Testis (tissue), 5 donors: ENCODE measurements at places on chromosomes 2 and 18. TPM values are rescaled to one million over a fixed set of nuclear protein-coding genes. Genes with fewer than 3 reads are reported as not detected.

- no peaks in the 10 kb centered on the region for H3K36me3 ChIP-seq
- DNase-seq, result no peak
- no peaks in the 10 kb centered on the region for H3K4me1 ChIP-seq
- no peak overlapping the region for H3K27ac ChIP-seq
- H3K4me3 ChIP-seq, result no peak overlapping the region
- H3K27me3 ChIP-seq, result no peaks in the 10 kb centered on the region
Measured at GRCh38 chr18:12013186-12013916, 32.0 kb downstream of the IMPA2 start.

GRCh38 chr2:240877460-240878340, 9.1 kb downstream of the AGXT start:
- no peaks in the 10 kb centered on the region for H3K27me3 ChIP-seq
- H3K4me1 ChIP-seq, result peaks cover 10% of the 10 kb centered on the region
- H3K4me3 ChIP-seq, result no peak overlapping the region
- H3K27ac ChIP-seq, result no peak overlapping the region

DNA sequence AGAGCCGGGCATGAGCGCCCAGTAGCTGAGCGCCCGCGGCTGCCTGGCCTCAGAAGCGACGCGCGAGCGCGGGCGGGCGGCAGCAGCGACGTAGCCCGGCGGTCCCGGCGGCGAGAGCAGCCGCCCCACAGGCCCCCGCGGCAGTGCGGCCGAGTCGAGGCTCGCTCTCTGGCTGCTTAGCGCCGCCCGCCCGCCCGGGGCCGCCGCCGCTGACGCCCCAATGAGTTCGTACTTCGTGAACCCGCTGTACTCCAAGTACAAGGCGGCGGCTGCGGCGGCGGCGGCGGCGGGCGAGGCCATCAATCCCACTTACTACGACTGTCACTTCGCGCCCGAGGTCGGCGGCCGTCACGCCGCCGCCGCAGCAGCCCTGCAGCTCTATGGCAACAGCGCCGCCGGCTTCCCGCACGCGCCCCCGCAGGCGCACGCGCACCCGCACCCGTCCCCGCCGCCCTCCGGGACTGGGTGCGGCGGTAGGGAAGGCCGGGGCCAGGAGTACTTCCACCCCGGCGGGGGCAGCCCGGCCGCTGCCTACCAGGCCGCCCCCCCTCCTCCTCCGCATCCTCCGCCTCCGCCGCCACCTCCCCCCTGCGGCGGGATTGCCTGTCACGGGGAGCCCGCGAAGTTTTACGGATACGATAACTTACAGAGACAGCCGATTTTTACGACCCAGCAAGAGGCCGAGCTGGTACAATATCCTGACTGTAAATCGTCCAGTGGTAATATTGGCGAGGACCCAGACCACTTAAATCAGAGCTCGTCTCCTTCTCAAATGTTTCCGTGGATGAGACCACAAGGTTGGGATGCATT, 847 bp downstream of the HOXD8 start:
- H3K27ac ChIP-seq, result peak overlapping the region; percentile 98
- no peaks in the 10 kb centered on the region for H3K27me3 ChIP-seq
- peak overlapping the region; percentile 85 for H3K4me3 ChIP-seq
- H3K36me3 ChIP-seq, result no peaks in the 10 kb centered on the region
- peaks cover 21% of the 10 kb centered on the region for H3K4me1 ChIP-seq

DNA sequence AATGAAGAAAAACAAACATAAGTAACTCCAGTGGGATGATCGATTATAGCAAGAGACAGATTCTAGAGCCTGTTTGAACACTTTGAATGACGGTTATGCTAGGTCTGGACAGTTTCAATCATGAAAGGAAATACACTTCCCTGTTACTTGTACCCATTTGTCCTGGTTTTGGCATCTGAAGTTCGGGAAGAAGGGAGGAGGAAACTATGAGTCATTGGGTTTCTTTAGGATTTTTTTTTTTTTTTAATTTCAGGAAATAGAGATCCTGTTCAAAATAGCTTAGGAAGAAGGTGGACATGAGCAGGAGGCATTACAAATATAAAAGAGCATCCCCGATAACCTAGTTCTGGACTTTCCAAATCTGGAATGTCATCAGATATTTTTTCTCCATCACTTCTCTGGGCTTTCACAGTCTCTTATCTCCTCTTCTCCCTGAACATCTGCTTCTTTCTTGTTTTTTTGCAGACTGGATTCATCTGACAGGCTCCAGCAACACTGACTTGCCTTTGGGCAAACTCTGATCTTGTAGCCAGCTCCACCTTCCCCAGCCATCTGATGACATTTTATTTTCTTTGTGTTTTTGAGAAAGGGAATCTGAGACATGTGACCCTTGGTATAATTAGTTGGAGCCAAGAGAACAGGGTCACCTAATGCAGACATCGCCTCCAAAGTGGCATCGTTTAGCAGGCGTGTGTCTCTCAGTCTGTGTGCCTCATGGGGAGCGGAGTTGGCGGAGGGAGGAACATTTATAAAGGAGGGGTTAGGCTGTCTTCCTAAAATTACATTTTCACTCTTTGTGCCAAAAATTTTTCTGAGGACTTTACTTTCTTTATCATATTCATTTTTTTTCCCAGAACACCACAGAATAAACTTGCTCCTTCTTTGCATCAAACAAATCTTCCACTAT, 195.3 kb upstream of the EPHA4 start:
- H3K4me3 ChIP-seq, result no peak overlapping the region
- no peaks in the 10 kb centered on the region for H3K36me3 ChIP-seq
- H3K4me1 ChIP-seq, result no peaks in the 10 kb centered on the region
- no peaks in the 10 kb centered on the region for H3K27me3 ChIP-seq
- H3K27ac ChIP-seq, result no peak overlapping the region
- no peak for DNase-seq

- H3K27ac ChIP-seq, result no peak overlapping the region
- no peaks in the 10 kb centered on the region for H3K27me3 ChIP-seq
- no peak for DNase-seq
- no peak overlapping the region for H3K4me3 ChIP-seq
- no peaks in the 10 kb centered on the region for H3K36me3 ChIP-seq
Measured at GRCh38 chr18:13488281-13488929, 238.0 kb downstream of the FAM210A start.

GRCh38 chr2:233430081-233430480, 75.8 kb downstream of the DGKD start:
- H3K36me3 ChIP-seq, result no peaks in the 10 kb centered on the region
- H3K4me3 ChIP-seq, result no peak overlapping the region
- H3K4me1 ChIP-seq, result no peaks in the 10 kb centered on the region
- no peak overlapping the region for H3K27ac ChIP-seq
- H3K27me3 ChIP-seq, result no peaks in the 10 kb centered on the region
- no peak for DNase-seq

GRCh38 chr2:64654063-64654811, 524 bp upstream of the SERTAD2 start:
- peaks cover 31% of the 10 kb centered on the region for H3K4me1 ChIP-seq
- H3K36me3 ChIP-seq, result no peaks in the 10 kb centered on the region
- peak overlapping the region; percentile 98 for H3K27ac ChIP-seq
- peak; percentile 59 for DNase-seq
- H3K4me3 ChIP-seq, result peak overlapping the region; percentile 86

- H3K4me3 ChIP-seq, result no peak overlapping the region
- H3K36me3 ChIP-seq, result no peaks in the 10 kb centered on the region
Measured at GRCh38 chr2:199679883-199680282, 171.1 kb downstream of the FTCDNL1 start.

DNA sequence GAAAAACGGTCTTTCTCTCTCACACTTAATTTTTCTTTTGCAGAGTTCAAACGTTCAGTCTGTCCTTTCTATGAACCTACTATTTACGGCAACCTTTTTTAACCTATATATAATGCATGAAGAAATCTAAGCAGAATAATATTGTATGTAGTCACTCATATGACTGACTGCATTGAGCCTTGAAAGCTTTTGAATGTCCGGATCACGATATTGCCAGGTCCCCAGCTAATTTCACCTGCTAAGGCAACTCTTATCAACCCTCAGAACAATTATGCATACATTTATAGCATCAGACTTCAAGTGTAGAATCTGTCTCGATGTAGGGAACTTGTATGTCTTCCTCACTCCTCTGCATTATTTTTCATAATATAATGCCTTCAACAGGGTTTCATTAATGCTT, 1083.8 kb upstream of the KLHL29 start:
- H3K4me1 ChIP-seq, result no peaks in the 10 kb centered on the region
- no peak overlapping the region for H3K27ac ChIP-seq
- H3K36me3 ChIP-seq, result no peaks in the 10 kb centered on the region
- no peak overlapping the region for H3K4me3 ChIP-seq
- no peak for DNase-seq

- no peaks in the 10 kb centered on the region for H3K27me3 ChIP-seq
- no peaks in the 10 kb centered on the region for H3K36me3 ChIP-seq
- H3K4me3 ChIP-seq, result no peak overlapping the region
- no peak overlapping the region for H3K27ac ChIP-seq
Measured at GRCh38 chr18:70029163-70029562, 81.5 kb upstream of the CD226 start.

- H3K27ac ChIP-seq, result no peak overlapping the region
- peaks cover 3% of the 10 kb centered on the region for H3K4me1 ChIP-seq
- no peak overlapping the region for H3K4me3 ChIP-seq
- no peaks in the 10 kb centered on the region for H3K36me3 ChIP-seq
- peak; percentile 9 for DNase-seq
- H3K27me3 ChIP-seq, result no peaks in the 10 kb centered on the region
Measured at GRCh38 chr2:3595985-3596384, 1.1 kb downstream of the COLEC11 start.

DNA sequence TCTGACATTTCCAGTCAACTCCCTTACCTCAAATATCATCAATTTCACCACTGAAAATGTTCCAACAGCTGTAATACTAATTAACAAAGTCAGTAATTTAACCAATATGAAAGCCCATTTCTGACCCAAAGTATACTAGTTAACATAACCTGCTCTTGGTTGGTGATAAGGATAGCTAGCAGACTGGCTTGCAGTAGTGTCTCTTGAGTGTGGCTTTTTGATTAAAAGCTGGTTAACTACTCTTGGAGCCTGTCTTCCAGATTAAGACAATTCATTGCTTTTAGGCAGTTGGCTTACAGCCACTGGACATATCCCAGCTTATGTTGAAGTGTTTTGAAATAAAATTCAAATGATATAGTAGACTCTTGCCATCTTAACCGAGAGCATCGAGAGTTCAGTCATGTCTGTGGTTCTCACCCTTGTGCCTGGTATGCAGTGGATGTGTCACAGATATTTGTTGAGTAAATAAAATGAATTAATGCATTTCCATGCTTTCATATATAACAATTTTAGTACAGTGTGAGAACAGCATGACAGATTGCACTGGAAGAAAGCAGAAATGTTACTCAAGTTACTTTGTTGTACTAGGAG, 158.1 kb downstream of the TANC1 start:
- DNase-seq, result no peak
- H3K36me3 ChIP-seq, result no peaks in the 10 kb centered on the region
- H3K27me3 ChIP-seq, result no peaks in the 10 kb centered on the region
- no peak overlapping the region for H3K27ac ChIP-seq
- no peak overlapping the region for H3K4me3 ChIP-seq

GRCh38 chr2:53802617-53803151, 15.8 kb downstream of the ERLEC1 start:
- H3K4me1 ChIP-seq, result no peaks in the 10 kb centered on the region
- no peaks in the 10 kb centered on the region for H3K36me3 ChIP-seq
- H3K27me3 ChIP-seq, result no peaks in the 10 kb centered on the region
- no peak overlapping the region for H3K27ac ChIP-seq
- no peak overlapping the region for H3K4me3 ChIP-seq

GRCh38 chr2:43495727-43496126, 100.1 kb downstream of the THADA start:
- no peaks in the 10 kb centered on the region for H3K4me1 ChIP-seq
- H3K27me3 ChIP-seq, result no peaks in the 10 kb centered on the region
- no peak for DNase-seq
- H3K27ac ChIP-seq, result no peak overlapping the region

DNA sequence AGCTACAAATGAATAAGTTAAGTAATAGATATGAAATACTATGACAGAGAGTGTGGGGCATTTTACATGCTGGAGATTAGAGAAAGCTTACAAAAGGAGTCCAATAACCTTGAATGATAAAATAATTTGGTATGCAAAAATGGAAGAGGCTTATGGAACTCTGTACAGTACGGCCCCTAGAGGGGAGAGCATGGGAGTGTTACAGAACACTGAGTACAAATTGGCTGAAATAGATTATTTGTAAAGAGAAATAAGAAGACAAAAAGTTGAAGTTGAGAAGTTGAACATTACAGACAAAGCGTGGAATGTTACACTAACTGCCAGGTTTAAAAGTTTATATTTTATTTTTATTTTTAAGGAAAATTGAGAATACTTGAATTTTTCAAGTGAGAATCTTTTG, 192.1 kb upstream of the DOK6 start:
- no peaks in the 10 kb centered on the region for H3K36me3 ChIP-seq
- DNase-seq, result no peak
- H3K27ac ChIP-seq, result no peak overlapping the region
- no peak overlapping the region for H3K4me3 ChIP-seq
- H3K4me1 ChIP-seq, result no peaks in the 10 kb centered on the region

GRCh38 chr18:80059945-80060344, 25.7 kb downstream of the RBFA start:
- no peak for DNase-seq
- no peaks in the 10 kb centered on the region for H3K27me3 ChIP-seq
- H3K4me3 ChIP-seq, result no peak overlapping the region
- no peaks in the 10 kb centered on the region for H3K4me1 ChIP-seq
- H3K36me3 ChIP-seq, result no peaks in the 10 kb centered on the region

- H3K4me1 ChIP-seq, result no peaks in the 10 kb centered on the region
- no peak for DNase-seq
- no peaks in the 10 kb centered on the region for H3K36me3 ChIP-seq
- H3K27me3 ChIP-seq, result no peaks in the 10 kb centered on the region
Measured at GRCh38 chr18:53402670-53403069, 821.8 kb downstream of the MBD2 start.

DNA sequence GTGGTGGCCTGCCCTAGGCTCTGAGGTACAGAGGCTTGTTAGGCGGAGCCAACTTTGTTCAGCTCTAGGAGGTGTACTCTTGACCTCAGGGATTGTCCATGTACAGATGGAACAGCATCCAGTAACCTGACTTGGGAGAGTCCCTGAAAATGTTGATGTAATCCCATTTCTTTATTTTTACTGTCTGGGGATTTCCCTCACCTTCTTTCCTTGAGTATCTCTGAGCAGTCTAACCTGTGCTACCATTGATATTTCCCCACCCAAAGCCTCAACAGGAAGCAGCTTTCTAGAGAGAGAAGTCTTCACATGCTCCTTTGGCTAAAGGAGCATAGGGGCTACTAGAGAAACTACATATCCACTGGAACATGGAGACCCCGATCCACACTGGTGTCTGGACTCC, 10.4 kb downstream of the IL36A start:
- no peaks in the 10 kb centered on the region for H3K4me1 ChIP-seq
- H3K36me3 ChIP-seq, result no peaks in the 10 kb centered on the region
- no peak overlapping the region for H3K27ac ChIP-seq
- DNase-seq, result no peak

DNA sequence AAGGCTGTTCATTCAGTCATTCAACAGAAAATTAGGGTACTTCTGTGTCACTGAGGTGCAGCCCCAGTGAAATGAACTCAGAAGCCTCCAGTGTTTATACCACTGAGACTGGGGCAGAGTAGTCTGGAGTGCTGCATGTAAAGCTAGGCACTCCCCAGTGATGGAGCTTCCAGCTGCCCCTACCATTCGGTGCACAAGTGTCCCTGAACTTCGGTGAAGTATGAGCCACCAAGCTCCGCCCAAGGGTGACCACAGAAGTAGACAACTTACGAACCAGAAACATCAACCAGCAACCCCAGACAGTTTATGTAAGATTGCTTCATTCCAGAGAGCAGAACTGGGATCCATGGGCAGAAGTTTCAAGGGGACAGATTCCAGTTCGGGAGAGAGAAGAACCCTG, 70.6 kb upstream of the FOSL2 start:
- DNase-seq, result no peak
- no peak overlapping the region for H3K27ac ChIP-seq
- no peaks in the 10 kb centered on the region for H3K27me3 ChIP-seq
- H3K4me1 ChIP-seq, result peaks cover 21% of the 10 kb centered on the region
- H3K36me3 ChIP-seq, result no peaks in the 10 kb centered on the region

The MYO5B gene
- 24.8 TPM for total RNA-seq

The USP34 gene
- total RNA-seq, result 235 TPM

The SETBP1 gene
- 34.7 TPM for total RNA-seq

The ZNF804A gene
- total RNA-seq, result 0.50 TPM

The PLA2R1 gene
- 5.0 TPM for total RNA-seq
